Cerebellar nuclear complex (tissue), 1 donor: ENCODE measurements at places on chromosomes 16 and 17.

DNA sequence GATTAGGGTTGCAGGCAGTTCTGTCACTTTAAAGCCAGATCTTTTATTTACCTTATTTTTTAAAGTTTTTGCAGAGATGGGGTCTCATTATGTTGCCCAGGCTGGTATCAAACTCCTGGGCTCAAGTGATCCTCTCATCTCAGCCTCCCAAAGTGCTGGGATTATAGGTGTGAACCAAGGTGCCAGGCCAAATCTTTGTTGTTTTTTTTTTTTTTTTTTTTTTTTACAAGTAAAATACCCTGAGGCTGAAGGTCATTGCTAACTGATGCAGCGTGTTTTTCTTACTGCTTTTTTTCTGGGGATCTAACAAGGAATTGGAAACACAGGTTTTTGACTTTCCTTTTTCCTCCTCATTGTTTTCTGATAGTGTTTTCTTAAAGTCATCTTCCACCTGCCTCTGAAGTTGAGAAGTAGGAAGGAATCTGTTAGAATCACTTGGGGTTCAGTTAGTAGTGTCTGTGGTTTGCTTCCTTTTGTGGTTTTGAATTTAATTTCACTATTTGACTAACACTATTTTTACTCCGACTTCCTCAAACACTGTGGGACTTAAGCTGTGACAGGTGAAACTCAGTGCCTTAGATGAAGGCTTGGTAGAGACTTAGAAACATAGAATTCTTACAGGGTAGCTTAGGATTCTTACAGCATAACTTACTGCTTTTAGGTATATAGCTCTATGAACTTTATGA lies 22.2 kb downstream of the CLTC start:
- DNase-seq = no peak

GRCh38 chr16:49854188-49854795 lies 1.6 kb downstream of the ZNF423 start:
- DNase-seq = no peak

DNA sequence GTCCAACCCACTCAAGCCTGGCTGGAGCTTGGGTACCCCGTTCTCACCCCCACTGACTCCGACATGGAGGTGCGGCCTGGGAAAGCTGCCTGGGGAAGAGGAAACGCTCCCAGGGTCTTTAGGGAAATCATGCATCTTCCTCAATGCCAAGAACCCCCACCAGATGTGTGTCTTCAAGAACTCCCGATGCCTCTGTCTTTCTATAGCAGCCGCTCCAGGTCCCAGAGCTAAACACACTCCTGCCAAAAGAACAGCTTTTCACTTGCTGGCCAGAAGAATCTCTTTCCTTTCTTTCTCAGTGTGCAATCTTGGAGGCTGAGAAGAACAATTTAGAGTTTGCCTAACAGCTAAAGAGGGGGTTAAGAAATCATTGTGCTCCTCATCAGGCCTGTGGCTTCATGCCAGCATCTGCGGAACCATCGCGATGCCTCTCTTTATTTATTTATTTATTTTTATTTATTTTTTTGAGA lies 41.1 kb upstream of the MTSS2 start:
- no peak for DNase-seq

DNA sequence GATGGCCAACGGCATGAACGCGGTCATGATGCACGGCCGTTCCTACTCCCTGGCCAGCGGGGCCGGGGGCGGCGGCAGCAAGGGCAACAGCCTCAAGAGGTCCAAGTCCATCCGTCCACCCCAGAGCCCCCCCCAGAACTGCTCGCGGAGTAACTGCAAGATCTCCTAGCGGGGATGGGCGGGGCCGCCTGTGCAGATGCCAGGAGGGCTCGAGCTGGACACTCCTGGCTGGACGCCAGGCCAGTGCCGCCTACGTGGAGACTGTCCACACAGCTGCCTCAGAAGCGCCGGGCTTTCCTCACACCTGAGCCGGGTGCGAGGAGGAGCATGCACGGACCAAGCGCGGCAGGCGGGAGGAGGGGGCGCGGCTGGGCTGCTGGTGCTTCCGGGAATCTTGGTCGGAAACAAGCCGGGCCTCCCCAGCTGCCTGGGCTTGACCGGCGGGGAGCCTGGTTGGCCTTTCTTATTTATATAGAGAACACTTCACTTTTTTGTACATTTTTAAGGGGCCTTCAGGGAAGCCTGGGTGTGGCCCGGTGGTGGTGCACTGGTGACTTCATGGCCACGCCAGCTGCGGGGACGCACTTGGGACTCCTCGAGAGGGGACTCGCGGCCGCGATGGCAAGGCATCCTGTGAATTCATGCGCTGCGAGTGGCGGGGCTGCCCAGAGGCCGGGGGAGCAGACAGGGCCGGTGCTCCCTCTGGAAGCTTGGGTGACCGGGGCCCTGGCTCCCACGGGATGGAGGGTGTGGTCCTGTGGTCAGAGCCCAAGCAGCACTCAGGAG lies 3.1 kb upstream of the WFIKKN1 start:
- DNase-seq = no peak

- DNase-seq = no peak
Observed at GRCh38 chr16:67645397-67646121, 615 bp downstream of the CARMIL2 start.

DNA sequence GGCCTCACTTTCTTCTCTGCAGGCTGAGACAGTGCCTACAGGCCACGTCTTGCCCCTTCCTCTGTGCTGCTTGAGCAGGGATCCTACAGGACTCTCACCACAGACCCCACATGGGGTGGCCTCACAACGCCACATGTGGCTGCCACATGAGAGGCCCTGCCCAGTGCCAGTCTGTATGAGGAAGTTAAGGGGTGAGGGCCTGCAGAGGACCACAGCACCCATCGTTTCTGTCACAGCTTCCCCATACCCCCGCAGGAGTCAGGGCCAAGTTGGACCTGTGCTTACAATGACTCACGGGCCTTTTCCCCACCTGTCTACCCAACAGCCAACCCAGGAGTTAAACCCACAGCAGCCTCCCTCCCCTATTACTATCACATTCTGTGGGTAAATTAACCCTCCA lies 2.9 kb upstream of the GSDMB start:
- DNase-seq = no peak

GRCh38 chr17:81093619-81094508 lies 58.9 kb downstream of the BAIAP2 start:
- DNase-seq = no peak

DNA sequence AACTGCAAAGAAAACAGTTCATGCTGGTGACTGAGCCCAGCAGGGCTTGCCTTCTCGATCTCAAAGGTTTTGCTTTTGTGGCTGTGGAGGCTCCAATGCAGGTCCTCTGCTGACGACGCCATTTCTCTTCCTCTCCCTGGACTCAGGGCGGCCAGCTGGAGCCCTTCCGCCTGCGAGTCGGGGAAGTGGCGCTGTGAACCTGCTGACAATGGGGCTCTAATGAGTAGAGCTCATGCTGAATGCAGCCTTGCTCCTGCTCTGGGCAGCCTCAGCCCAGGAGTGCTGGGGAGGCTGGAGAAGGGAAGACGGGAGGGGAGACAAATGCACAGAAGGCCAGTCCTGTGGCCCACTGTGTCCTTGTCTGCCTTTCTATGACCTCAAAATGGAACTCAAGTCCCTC lies 43.8 kb downstream of the VAC14 start:
- no peak for DNase-seq

GRCh38 chr16:5216441-5217080 lies 119.0 kb upstream of the EEF2KMT start:
- DNase-seq = no peak

- no peak for DNase-seq
Observed at GRCh38 chr16:13999895-14000425, 71.2 kb upstream of the MRTFB start.

- DNase-seq = no peak
Observed at GRCh38 chr17:18267927-18268711, 7.7 kb downstream of the MIEF2 start.

GRCh38 chr17:77884019-77884418 lies 74.5 kb upstream of the TNRC6C start:
- DNase-seq = peak; percentile 79

GRCh38 chr17:7108560-7108925 lies 6.1 kb downstream of the ASGR2 start:
- no peak for DNase-seq

- DNase-seq = no peak
Observed at GRCh38 chr16:2990891-2991290, 10.6 kb upstream of the PKMYT1 start.

GRCh38 chr17:38322156-38322779 lies 21.5 kb downstream of the GPR179 start:
- no peak for DNase-seq

DNA sequence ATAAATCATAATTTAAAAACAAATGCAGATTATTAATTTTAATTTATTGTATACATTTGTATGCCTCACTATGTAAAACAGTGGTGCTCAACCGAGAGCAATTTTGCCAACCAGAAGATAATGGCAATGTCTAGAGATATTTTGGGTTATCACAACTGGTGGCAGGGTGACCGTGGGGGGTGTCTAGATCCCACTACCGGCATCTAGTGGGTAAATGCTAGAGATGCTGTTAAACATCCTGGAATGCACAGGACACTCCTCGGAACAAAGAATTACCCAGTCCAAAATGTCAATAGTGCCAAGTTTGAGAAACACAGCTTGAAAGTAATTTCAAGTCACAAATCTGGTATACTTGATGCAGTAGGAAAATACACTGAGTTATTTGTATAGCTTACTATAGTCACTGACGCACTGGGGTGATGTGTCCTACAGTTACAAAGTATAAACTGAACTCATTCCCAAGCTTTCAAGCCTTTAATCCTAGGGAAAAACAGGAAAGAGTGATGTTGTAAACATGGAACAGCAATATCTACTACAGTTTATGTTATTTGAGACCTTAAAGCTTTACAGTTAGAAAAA lies 133.5 kb downstream of the BRIP1 start:
- no peak for DNase-seq
